Spleen (tissue), 13 donors: ENCODE measurements at places on chromosomes 4 and X.

DNA sequence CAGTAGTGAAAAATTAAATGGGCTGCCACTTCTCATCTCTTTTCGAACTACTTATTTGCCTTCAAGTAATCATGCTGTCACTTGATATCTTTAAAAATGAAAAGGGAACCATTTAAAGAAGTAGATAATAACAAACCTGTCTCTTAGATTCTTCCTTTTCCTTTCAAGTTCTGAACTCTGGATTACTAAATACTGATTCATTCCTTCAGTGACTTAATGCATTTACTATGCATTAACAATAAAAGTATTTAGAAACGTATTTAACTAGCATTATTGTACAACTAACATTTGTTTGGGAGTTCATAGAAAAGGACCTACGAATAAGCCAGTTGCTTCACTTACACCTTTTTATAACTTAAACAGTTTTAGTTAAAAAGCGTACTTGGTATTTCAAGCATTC lies 61.1 kb upstream of the RAB33B start:
- H3K36me3 ChIP-seq: peaks cover 5% of the 10 kb centered on the region
- H3K27me3 ChIP-seq: no peaks in the 10 kb centered on the region
- no peak overlapping the region for H3K27ac ChIP-seq

- H3K4me1 ChIP-seq: no peaks in the 10 kb centered on the region
- no peaks in the 10 kb centered on the region for H3K36me3 ChIP-seq
- no peak for DNase-seq
- H3K27ac ChIP-seq: no peak overlapping the region
- H3K4me3 ChIP-seq: no peak overlapping the region
These were observed 60.9 kb downstream of the CRLF2 start for GRCh38 chrX:1151378-1152077.

GRCh38 chrX:70970482-70970995 lies 39.6 kb upstream of the SLC7A3 start:
- no peaks in the 10 kb centered on the region for H3K36me3 ChIP-seq
- no peaks in the 10 kb centered on the region for H3K27me3 ChIP-seq

DNA sequence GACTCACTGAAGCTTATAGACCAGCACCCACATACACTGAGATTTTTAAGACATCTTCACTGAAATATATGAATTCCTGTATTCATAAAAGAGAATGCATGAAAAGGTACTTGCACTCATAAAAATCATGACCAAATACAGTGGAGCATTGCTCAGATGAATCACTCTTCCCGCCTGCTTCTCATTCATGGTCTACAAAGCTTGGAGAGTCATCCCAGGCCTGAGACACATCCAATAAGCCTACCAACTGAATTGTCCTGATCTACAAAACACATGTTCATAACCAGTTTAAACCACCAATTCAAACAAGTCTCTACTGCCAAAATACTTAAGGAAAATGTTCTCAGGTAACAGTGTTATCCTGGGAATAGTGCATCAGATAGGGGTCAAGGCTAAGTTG lies 38.1 kb downstream of the PROM1 start:
- no peaks in the 10 kb centered on the region for H3K27me3 ChIP-seq
- no peak for DNase-seq
- H3K27ac ChIP-seq: no peak overlapping the region
- no peak overlapping the region for H3K4me3 ChIP-seq
